ENCODE measurements at places on chromosomes 1 and 21. TPM values are rescaled to one million over a fixed set of nuclear protein-coding genes. Genes with fewer than 3 reads are reported as not detected.

DNA sequence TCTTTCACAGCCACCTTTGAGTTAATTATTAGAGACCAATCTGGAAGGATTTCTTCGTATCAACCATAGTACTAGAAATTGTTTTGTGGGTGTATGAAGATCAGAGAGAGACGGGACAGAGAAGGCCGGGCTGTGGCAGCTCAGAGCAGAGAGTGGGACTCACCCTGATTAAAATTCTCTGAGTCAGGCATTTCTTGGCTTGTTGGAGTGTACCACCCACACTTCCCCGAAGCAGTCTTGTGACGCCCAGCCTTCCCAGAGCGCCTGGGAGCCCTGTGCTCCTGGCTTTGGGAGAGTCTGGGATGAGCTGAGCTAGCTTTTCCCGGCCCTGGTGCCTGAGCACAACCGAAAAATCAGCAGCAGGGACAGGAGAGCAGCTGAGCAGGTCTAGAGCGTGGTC lies 19.4 kb downstream of the PLEKHM2 start:
- peak overlapping the region; percentile 40 for H3K27ac ChIP-seq
- H3K27me3 ChIP-seq, result no peaks in the 10 kb centered on the region
- peaks cover 23% of the 10 kb centered on the region for H3K4me1 ChIP-seq
- H3K4me3 ChIP-seq, result peak overlapping the region; percentile 0
- H3K36me3 ChIP-seq, result peaks cover 3% of the 10 kb centered on the region
- no peak for DNase-seq

DNA sequence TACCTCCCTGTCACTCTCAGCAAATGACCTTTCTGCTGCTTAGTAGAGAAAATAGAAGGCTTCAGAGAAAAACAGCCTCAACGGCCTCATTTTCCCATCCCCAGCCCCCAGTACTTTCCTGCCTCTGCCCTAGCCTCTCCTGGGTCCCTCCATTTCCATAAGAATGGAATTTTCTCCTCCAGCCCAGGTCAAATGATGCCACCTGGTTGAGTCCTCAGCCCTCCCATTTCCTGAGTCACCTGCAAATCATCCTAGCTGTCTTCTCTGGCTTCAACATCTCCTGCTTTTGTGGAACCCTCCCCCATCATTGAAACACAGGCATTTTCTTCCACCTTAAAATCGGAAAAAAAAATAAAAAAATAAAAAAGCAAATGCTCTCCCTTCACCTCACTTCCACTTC lies 35.1 kb downstream of the OLIG1 start:
- peaks cover 3% of the 10 kb centered on the region for H3K36me3 ChIP-seq
- peaks cover 70% of the 10 kb centered on the region for H3K27me3 ChIP-seq
- no peaks in the 10 kb centered on the region for H3K4me1 ChIP-seq
- H3K4me3 ChIP-seq, result no peak overlapping the region

DNA sequence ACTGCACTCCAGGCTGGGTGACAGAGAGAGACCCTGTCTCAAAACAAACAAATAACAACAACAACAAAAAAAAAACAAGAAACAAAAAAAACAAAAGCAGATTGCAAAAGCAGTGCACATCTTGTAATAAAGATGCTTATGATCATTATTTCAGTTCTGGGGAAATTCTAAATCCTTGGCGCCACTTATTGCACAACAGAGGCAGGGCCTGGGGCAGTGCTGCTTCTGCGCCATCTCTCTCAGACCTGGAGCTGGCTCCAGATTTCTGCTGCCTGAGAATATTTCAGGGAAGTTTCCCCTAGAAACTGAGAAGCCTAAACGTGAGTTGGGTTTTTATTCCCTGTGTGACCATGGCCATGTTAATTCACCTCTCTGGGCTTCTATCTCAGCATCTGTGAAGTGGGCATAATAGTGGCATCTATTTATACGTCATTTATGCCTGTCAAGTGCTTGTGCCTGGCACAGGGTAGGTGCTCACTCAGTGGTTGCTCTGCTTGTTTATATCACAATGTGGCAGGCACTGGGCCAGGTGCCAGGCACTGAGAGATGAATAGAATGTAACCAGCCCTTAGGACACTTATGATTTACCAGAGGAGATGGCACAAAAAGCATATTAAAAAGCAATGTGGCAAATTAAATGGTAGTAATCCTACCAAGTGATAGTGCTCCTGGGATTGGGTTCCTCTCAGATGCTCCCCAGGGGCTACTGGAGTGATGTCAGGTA lies 67.9 kb downstream of the MDM4 start:
- H3K4me3 ChIP-seq, result no peak overlapping the region
- no peaks in the 10 kb centered on the region for H3K4me1 ChIP-seq
- no peaks in the 10 kb centered on the region for H3K36me3 ChIP-seq
- H3K27ac ChIP-seq, result no peak overlapping the region

- no peaks in the 10 kb centered on the region for H3K36me3 ChIP-seq
- no peak for DNase-seq
- H3K4me1 ChIP-seq, result no peaks in the 10 kb centered on the region
- H3K27ac ChIP-seq, result no peak overlapping the region
- no peak overlapping the region for H3K4me3 ChIP-seq
These were observed 537.5 kb downstream of the LTN1 start for GRCh38 chr21:28455253-28455600.

DNA sequence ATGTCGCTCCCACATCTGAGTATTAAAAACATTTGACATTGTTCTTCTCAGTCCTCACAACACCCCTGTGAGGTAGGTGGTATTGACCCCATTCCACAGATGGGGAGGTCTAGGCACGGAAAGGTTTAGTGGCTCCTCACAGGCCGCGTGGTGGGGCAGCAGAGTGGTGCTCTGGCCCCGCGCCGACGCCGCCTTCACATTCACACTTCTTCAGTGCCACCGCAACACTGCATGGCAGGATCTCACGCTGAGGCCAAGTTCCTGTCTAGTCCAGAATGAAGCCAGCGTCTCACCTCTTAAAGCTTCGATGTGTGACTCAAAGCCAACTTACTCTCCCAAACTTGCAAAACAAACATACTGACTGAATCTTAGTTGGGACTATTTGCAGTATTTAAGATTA lies 12.1 kb downstream of the ICMT start:
- no peaks in the 10 kb centered on the region for H3K27me3 ChIP-seq
- H3K4me1 ChIP-seq, result peaks cover 9% of the 10 kb centered on the region
- H3K27ac ChIP-seq, result no peak overlapping the region
- peaks cover 18% of the 10 kb centered on the region for H3K36me3 ChIP-seq
- H3K4me3 ChIP-seq, result no peak overlapping the region

DNA sequence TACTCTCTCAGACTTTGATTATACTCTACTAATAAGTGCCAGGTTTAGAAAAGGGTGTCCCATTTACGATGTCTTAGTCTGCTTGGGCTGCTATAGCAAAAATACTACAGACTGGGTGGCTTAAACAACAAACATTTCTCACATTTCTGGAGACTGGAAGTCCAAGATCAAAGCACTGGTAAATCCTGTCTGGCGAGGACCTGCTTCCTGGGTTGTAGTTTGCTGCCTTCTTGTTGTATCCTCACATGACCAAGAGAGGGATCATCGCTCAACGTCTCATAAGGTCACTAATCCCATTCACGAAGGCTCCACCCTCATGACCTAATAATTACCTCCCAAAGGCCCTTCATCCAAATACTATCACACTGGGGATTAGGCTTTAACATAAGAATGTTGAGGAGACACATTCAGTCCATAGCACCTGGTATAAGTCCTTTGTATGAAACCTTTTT lies 12.0 kb downstream of the PRDX6 start:
- no peak for DNase-seq
- H3K27me3 ChIP-seq, result no peaks in the 10 kb centered on the region
- H3K36me3 ChIP-seq, result peaks cover 54% of the 10 kb centered on the region
- H3K4me1 ChIP-seq, result no peaks in the 10 kb centered on the region
- peak overlapping the region; percentile 40 for H3K4me3 ChIP-seq

DNA sequence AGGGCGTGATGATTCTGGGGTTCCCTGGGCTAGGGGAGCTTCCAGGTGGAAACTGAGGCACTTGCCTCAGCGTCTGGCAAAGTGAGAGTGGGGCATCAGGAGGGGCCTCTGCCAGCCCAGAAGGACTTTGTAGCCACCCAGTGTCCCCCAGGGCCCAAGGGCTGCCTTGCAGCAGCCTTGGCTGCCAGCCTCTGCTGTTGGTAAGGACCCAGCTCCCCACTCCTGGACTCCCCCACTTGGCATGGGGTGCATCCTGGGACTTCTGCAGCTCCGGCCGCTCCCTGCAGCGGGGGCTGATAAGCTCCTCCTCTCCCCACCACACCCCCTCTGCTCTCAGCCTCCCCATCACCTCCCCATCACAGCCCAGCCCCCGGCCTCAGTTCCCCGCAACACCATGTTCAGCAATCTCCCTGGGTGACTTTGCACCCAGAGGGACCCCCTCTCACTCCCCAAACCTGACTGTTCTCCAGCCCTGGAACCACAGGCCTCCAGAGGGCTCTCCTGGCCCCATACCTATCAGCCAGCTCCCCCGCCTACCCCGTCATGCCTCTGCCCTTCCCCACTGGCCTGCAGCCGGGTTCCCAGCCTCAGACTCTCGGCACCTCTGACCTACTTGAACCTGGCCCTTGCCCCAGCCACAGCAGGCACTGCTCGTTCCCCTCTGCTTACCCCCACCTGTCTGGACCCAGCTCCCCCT lies 113.0 kb downstream of the CRYAA start:
- H3K4me3 ChIP-seq, result no peak overlapping the region
- H3K4me1 ChIP-seq, result peaks cover 6% of the 10 kb centered on the region
- DNase-seq, result no peak
- peaks cover 5% of the 10 kb centered on the region for H3K27me3 ChIP-seq
- H3K36me3 ChIP-seq, result no peaks in the 10 kb centered on the region
- no peak overlapping the region for H3K27ac ChIP-seq

GRCh38 chr1:226643611-226644540 lies 95.2 kb downstream of the ITPKB start:
- no peak overlapping the region for H3K27ac ChIP-seq
- peaks cover 15% of the 10 kb centered on the region for H3K4me1 ChIP-seq
- DNase-seq, result no peak
- H3K36me3 ChIP-seq, result peaks cover 4% of the 10 kb centered on the region
- no peaks in the 10 kb centered on the region for H3K27me3 ChIP-seq
- H3K4me3 ChIP-seq, result no peak overlapping the region

- no peak overlapping the region for H3K4me3 ChIP-seq
- no peaks in the 10 kb centered on the region for H3K27me3 ChIP-seq
- H3K27ac ChIP-seq, result no peak overlapping the region
- no peaks in the 10 kb centered on the region for H3K36me3 ChIP-seq
- H3K4me1 ChIP-seq, result peaks cover 12% of the 10 kb centered on the region
These were observed 124.4 kb upstream of the GORAB start for GRCh38 chr1:170407581-170407980.

- H3K27ac ChIP-seq, result no peak overlapping the region
- no peaks in the 10 kb centered on the region for H3K27me3 ChIP-seq
- no peaks in the 10 kb centered on the region for H3K36me3 ChIP-seq
- DNase-seq, result no peak
- H3K4me3 ChIP-seq, result no peak overlapping the region
These were observed 1.8 kb downstream of the CELA2B start for GRCh38 chr1:15477646-15478212.

DNA sequence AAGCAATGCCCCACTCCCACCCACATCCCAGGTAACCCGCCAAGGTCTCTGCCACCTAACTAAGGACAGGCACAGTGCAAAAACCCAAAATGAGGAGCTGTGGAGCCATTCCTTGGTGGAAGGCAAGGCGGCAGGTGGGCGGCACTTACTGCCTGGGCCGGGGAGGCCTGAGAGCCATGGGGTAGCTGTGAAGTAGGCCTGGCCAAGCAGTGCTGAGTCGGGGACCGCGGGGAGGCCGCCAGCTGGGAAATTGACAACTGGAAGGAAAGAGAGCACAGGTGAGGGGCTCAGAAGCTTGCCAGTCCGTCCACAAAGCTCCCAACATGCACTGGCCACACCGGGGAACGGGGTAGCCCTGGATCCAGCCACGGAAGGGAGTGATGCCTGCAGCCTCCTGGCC lies 85.3 kb downstream of the NPHP4 start:
- peak; percentile 59 for DNase-seq
- H3K27me3 ChIP-seq, result no peaks in the 10 kb centered on the region
- H3K4me3 ChIP-seq, result no peak overlapping the region
- peaks cover 11% of the 10 kb centered on the region for H3K4me1 ChIP-seq
- H3K36me3 ChIP-seq, result peaks cover 4% of the 10 kb centered on the region
- no peak overlapping the region for H3K27ac ChIP-seq

- H3K27ac ChIP-seq, result no peak overlapping the region
- no peak overlapping the region for H3K4me3 ChIP-seq
- H3K36me3 ChIP-seq, result peaks cover 13% of the 10 kb centered on the region
- no peaks in the 10 kb centered on the region for H3K27me3 ChIP-seq
- H3K4me1 ChIP-seq, result peaks cover 23% of the 10 kb centered on the region
- DNase-seq, result no peak
These were observed 61.9 kb downstream of the EPB41 start for GRCh38 chr1:28976248-28976647.

ANGPTL3 gene
- total RNA-seq, result 2.6 TPM

IFI44L gene
- total RNA-seq, result 12.3 TPM

MPZ gene
- total RNA-seq, result 3.6 TPM

Data from type B pancreatic cell (in vitro differentiated cells).